ENCODE measurements at places on chromosomes 1 and 21.

DNA sequence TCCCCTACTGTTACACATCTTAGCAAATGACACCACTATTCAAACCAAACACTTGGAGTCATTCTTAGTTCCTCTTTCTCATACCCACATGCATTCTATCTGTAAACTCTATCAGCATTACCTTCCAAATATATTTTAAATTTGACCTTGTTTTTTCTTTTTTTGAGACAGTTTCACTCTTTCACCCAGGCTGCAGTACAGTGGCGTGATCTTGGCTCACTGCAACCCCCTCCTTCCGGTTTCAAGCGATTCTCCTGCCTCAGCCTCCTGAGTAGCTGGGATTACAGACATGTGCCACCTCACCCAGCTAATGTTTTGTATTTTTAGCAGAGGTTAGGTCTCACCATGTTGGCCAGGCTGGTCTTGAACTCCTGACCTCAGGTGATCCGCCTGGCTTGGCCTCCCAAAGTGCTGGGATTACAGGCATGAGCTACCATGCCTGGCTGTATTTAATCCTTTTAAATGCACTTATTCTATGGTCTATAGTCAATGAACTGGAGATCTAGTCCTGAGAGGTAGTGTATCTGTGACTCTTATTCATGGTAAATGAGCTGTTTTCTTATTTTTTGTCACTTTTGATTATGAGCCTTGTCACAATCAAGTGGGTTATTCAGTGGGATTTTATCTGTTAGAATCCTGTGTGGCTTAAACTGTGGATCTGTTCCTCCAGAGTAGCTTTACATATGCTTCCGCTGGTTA is 73.1 kb downstream of the GATAD2B start:
- DNase-seq, result no peak

DNA sequence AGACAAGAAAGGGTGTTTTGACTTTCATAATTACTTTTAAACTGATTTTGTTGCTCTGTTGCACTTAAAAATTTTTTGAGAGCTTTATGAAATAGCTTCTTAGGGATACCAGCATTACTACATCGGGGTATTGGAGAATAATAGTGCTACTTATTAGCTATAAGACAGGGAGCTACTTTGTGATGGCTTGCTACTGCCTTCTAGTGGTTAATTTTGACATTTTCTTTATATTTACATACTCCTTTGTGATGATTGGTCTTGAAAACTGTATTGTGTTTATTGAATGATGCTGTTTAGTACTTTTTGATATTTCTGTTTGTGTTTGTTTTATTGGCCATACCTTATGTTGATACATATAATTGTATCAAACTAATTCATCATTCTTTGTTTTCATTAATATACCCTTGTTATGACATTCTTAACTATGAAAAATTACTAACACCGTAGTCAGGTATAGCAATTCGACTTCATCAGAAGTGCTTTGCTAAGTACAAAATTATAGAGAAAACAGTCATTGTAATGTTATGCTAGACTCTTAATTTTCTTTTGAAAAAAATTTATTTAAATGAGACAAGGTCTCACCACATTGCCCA is 85.5 kb downstream of the CLIC4 start:
- DNase-seq, result peak; percentile 60

DNA sequence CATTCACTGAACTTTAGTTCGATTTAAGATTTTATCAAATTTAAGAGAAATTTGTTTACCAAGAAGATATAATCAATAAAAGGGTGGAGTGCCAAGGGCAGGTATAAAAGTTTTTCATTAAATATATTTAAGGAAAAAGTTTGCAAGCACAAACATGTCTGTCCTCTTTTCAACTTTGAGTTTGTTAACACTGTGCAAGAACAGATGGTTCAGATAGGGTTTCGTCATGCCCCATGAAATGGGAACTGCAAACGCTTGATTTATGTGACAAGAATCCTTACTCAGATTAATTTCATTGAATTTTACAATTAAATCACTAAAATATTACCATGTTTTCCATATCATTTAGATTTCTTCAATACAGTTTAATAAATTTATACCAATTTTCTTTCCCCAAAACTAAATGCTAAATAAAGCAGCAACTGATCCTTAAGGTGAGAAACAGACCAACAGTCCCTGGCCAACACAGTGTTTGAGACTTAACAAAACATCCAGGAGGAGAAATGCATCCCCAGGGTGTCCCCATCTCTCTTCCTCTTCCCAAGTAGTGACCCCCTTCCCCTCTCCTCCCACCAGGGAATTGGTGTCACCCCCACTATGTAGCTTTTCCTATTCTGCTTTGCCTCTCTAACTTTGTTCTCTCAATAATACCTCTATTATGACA is 292.9 kb downstream of the LTN1 start:
- DNase-seq, result no peak

GRCh38 chr1:115337633-115338456 is at the start of gene NGF:
TSS of gene NGF (minus strand) at chr1:115338249. CDS start at chr1:115286795, 51,454 bp downstream.
- no peak for DNase-seq

All from Jurkat, Clone E6-1 (cell line).